ENCODE measurements at places on chromosomes 2 and 18. TPM values are rescaled to one million over a fixed set of nuclear protein-coding genes. Genes with fewer than 3 reads are reported as not detected.

FAM237A gene
- total RNA-seq: not detected

ZSWIM2 gene
- not detected for total RNA-seq

MAPK4 gene
- 0.26 TPM for total RNA-seq

GALNT14 gene
- 0.58 TPM for total RNA-seq
